ENCODE measurements at places on chromosomes 7 and 10.

- no peak for DNase-seq
These were observed 86.0 kb downstream of the CH25H start for GRCh38 chr10:89120931-89121763.

- DNase-seq, result no peak
These were observed 57.6 kb upstream of the SLC35B4 start for GRCh38 chr7:134374291-134374690.

DNA sequence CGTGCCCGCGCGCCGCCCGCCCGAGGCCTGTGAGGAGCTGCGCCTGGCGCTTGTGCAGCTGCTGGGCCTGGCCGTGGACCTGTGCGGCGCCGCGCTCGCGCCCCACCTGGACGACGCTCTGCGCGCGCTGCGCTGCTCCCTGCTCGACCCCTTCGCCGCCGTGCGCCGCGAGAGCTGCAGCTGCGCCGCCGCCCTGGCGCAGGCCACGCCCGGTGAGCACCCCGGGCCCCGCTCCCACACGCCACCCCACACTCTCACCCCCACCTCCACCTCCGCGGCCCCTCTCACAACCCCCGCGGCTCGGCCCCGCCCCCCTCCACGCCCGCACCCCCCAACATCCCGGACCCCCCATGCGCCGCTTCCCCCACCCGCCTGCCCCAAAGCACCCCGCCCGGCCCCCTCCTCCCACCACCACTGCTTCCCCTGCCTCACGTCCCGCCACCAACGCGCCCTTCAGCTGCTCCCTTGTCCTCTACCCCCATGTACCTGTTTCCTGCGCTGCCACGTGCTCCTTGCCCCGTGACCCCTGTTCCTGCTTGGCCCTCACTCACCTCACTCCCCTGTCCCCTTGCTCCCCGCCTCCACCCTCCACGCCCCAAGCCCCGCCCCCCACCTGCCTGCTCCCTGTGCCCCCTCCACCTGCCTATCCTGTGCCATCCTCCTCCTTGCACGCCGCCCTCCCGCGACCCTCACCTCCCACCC is at the start of gene PRKAR1B:
TSS of gene PRKAR1B (minus strand) at position 178 of the 702 bp plus-strand sequence. CDS start 15,776 bp downstream, outside the sequence.
- no peak for DNase-seq

- DNase-seq, result no peak
These were observed 240.3 kb downstream of the IPMK start for GRCh38 chr10:58027426-58027825.

GRCh38 chr10:92849576-92850090 is 1.3 kb downstream of the EXOC6 start:
- no peak for DNase-seq

GRCh38 chr7:101113836-101114235 is 13.1 kb upstream of the SERPINE1 start:
- DNase-seq, result no peak

DNA sequence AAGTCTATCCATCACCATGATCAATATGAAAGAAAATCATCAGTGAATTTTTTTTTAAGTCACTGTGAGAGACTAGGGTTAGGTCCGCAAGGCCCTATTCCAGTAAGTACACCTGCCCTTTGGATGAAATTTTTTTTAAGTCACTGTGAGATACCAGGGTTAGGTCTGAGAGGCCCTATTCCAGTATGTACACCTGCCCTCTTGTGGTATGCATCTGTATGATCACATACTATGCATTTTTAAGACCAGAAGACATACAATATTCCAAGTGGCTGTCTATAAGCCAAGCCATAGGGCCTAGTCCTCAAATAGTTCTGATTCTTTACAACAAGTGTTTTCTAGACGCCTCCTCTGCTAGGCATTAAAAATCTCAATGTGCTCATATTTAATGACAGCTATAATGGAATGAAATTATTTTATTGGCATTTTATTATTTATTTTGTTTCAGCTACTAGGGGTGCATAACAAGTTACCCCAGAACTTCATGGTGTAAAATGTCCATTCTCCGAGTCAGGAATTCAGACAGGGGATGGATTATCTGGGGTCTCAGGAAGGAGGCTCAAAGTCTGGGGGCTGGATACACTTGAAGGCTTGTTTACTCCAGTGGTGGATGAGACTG is 53.1 kb downstream of the TEX36 start:
- no peak for DNase-seq

DNA sequence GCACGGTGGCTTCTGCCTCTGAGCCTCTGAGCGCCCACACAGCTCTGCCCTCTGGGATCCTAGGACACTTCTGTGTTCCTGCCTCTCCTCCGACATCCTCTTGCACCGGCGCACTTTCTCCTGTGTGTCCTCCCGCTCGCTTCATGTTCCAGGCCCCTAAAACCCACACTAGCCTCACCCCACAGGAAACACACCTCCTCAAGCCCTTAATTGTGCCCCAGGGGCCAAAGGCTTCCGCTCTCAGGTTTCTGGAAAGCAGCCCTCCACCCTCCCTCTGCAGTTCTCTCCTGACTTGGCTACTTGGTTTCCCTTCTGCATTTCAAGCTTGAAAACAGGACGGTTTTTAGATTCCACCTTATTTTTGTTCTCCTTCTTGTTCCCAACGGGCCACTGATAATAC is 7.3 kb downstream of the GFRA1 start:
- DNase-seq, result no peak

- no peak for DNase-seq
These were observed 48.8 kb downstream of the COL26A1 start for GRCh38 chr7:101411508-101411874.

GRCh38 chr7:24477398-24478136 is 95.7 kb upstream of the PALS2 start:
- DNase-seq, result no peak

DNA sequence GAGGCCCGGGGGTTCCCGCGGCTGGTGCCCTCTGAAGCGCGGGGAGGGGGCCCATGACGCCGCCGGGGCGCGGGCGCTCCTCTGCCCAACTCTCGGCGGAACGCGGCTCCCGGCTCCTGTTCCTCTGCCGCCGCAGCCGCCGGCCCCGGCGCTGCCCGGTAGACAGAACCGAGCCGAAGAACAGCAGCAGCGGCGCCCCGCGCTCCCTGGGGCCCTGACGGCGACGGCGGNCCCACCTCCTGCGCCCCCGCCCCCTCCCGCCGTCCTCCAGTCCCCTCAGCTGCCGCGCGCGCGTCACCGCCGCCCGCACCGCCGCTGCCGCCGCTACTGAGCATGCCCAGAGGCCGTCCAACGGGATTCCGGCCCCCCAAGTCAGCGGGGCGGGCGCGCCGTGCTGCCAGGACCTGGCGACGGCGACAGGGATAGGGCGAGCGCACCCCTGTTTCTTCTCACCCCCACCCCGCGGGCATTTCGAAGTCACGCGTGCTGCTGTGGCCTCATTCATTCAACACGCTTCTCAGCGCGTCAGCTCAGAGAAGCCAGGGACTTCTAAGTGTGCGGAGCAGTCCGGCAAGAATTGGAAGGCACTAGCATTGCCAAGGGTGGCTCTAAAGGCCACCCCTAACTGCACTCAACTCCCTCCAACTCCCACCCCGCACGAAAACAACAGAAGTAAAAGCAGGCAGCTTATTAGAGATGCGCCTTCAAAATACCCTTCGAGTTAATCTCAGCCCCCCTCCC is at the start of gene IPMK:
TSS of gene IPMK (minus strand) at position 182 of the 741 bp plus-strand sequence. CDS start 283 bp downstream, outside the sequence.
- DNase-seq, result peak; percentile 79

DNA sequence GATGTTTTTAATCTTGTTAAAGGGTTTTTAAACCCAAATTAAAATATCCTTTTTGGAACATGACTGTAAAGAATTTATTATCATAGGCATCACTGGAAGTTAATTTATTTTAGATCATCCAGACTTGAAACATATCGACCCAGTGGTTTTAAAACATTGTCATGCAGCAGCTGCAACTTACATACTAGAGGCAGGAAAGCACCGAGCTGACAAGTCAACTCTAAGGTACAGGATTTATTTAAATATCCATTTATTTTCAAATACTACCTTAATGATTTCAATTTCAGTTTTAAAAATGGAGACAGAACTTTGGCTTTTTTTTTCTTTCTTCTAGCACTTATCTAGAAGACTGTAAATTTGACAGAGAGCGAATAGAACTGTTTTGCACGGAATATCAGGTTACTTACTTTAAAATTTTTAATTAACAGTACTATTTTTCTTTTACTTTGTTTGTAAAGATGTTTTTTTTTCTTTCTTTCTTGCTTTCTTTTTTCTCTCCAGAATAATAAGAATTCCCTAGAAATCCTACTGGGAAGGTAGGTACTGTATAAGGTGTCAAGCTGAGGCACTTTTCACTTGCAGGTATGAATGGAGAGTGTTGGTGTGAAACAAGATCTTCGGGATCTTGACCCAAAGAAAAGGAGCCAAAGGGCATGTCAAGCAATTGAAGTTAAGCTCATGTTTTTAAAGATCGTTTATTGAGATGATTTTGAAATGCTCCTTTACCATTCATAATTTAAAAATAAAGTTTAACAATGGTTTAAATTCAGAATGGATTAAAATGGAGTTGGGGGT is 1.8 kb downstream of the COMMD3 start:
- DNase-seq, result no peak

- no peak for DNase-seq
These were observed 2.4 kb downstream of the PRDX3 start for GRCh38 chr10:119176166-119176565.

GRCh38 chr10:100717166-100717565 is 28.2 kb upstream of the PAX2 start:
- no peak for DNase-seq

GRCh38 chr10:43200538-43201390 is 62.5 kb downstream of the CSGALNACT2 start:
- DNase-seq, result no peak

DNA sequence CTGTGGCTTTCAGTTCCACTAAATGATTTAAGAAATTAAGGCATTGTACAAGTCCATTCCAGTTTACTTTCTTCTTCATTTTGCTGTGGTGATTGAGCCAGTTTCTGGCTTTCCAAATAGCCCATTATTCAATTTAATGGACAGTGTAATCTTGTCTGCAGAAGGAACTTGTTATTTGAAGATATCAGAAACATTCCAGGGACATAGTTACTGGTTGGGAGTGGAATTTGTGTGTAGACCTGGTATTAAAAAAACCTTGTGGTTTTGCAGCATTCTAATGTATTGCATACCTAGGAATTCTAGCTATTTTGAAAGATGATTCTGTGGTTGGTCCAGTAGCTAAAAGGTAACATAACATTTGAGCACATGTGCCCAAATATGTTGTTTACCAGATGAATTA is 72.2 kb downstream of the MCU start:
- DNase-seq, result no peak

DNA sequence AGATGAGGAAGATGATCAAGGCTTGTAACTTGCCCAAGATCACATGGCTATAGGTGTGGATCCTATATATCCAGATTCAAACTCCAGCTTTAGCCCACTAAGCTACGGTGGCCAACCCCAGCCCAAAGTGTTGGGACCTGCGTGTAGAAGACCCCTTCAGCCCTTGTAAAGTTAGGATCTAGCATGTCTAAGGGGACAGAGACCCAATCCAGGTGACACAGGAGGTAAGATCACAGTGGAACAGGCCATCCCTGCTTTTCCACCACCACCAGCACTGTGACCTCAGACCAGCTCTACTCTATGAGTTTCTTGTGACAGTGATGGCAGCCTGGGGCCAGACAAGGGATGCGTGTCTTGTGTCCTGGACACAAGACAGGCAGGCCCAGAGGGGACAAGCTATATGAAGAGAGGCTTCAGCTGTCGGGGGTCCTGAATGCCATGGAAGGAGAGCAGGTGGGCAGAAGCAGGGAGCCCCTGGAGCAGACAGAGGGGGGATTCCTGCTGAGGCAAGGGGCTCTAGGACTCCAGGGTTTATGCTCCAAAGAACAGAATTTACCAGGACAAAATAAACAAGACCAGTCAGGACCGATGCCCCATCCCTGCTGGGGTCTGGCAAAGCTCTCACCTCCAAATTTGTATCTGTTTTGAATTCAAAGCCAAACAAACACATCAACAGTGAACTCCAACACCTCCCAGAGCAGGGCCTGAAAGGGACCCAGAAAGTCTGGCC is 10.4 kb downstream of the GPRIN2 start:
- no peak for DNase-seq

DNA sequence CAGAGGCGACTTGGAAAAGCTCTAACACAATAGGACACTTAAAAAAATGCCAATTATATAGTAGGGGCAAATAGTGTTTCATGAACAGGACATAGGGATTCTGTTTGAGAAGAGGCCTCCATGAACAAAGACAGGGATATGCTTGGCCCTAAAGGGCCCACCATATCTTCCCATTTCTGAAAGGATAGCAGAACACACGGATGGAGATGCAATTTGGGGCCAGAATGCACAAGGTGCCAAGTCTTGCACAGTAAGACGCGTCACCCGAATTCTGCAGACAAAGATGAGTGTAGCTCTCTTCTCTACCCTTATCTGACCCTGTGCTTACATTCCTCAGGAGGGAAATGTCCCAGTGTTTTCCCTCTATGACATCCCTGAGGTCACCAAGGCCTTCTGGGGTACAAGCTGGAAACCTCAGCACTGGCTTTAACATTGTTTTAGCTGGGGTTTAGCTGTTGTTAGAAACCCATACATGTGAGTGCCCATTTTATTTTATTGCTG is 12.8 kb downstream of the PRKCQ start:
- DNase-seq, result no peak

DNA sequence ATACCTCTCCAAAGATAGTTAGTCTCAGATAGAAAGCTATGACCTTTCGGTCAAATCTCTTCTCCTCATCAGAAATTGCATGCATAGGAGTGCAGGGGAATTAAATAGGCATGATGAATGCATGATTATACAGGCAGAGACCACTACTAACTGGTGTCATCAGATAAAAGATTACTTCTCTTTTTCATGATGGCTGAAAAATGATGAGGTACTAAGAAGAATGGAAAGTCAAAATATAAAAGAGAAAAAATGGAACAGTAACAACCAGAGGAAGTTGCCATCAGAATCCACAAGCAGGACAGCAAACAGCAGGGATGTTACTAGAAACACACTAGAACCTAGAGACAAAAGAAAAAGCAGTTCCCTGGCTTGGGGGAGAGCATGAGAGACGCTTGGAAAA is 31.6 kb downstream of the CTTNBP2 start:
- no peak for DNase-seq

GRCh38 chr7:99837649-99838361 is 10.0 kb downstream of the CYP3A43 start:
- DNase-seq, result no peak

- DNase-seq, result no peak
These were observed 74.7 kb upstream of the ITGB1 start for GRCh38 chr10:33032654-33033151.

DNA sequence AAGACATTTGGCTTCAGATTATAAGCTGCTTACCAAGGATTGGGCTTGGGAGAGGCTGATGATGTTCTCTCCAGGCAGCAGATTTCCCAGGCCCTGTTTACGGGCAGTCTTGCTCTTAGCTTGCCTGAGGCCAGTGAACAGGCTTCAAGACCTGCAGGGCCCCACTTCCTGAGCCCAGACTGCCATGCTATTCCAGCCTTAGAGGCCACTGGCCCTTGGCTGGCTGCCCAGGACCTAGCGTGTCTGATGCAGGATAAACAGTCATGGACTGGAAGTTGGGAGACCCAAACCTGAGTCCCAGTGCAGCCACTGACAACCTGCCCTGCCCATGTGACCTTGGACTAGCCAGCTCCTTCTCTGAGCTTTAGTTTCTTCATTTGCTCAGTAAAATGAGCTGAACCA is 2.9 kb downstream of the PRXL2A start:
- no peak for DNase-seq

DNA sequence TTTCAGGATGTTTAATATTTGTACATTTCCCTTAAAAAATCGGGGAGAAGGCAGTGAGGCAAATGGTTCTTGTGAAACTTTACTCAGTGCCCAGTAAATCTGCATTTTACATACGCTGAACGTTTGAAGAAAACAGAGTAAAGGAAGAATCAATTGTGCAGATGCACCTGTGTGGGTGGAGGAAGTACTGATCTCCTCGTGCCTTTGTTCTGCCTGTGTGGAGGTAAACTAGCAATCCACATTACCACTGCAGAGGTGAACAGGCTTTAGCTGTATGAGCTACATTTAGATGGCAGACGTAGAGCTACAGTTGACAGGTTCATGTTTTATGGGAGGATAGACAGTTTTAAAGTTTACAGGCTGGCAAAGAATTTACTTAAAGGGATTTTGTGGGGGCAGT is 62.7 kb upstream of the VIPR2 start:
- no peak for DNase-seq
